ENCODE measurements at places on chromosomes 2 and 18. TPM values are rescaled to one million over a fixed set of nuclear protein-coding genes. Genes with fewer than 3 reads are reported as not detected.

GRCh38 chr2:62297624-62298010 is 101.7 kb downstream of the B3GNT2 start:
- H3K27ac ChIP-seq, result no peak overlapping the region
- no peak overlapping the region for H3K4me3 ChIP-seq
- no peak for DNase-seq

DNA sequence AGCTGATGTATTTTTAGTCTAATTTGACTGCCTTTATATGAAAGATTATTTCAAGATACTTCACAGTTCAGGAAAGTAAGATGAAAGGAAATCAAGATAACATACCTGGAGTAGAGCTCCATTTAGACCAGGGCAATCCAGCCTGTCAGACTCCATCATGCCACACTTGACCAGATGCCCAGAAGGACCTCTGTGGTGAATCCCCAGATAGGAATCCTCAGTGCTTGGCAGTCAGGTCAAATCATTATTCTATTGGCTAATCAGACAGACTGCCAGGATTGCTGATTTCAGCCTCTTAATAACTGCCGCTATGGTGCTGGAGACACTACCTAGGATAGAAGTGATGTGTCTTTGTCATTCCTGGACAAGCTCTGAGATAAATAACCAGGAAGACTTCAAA is 404.2 kb downstream of the STK39 start:
- no peaks in the 10 kb centered on the region for H3K4me1 ChIP-seq
- no peaks in the 10 kb centered on the region for H3K36me3 ChIP-seq
- no peak overlapping the region for H3K4me3 ChIP-seq
- no peak overlapping the region for H3K27ac ChIP-seq

Gene OTX1
- not detected for total RNA-seq

- no peaks in the 10 kb centered on the region for H3K36me3 ChIP-seq
- H3K27ac ChIP-seq, result no peak overlapping the region
- H3K4me3 ChIP-seq, result no peak overlapping the region
- peaks cover 13% of the 10 kb centered on the region for H3K4me1 ChIP-seq
- DNase-seq, result peak; percentile 84
These were observed 323.4 kb upstream of the EPHA4 start for GRCh38 chr2:221895366-221896121.

- no peaks in the 10 kb centered on the region for H3K36me3 ChIP-seq
- peaks cover 2% of the 10 kb centered on the region for H3K27me3 ChIP-seq
- no peaks in the 10 kb centered on the region for H3K4me1 ChIP-seq
- DNase-seq, result no peak
- no peak overlapping the region for H3K27ac ChIP-seq
- H3K4me3 ChIP-seq, result no peak overlapping the region
These were observed 134.8 kb upstream of the AGAP1 start for GRCh38 chr2:235358981-235359471.

DNA sequence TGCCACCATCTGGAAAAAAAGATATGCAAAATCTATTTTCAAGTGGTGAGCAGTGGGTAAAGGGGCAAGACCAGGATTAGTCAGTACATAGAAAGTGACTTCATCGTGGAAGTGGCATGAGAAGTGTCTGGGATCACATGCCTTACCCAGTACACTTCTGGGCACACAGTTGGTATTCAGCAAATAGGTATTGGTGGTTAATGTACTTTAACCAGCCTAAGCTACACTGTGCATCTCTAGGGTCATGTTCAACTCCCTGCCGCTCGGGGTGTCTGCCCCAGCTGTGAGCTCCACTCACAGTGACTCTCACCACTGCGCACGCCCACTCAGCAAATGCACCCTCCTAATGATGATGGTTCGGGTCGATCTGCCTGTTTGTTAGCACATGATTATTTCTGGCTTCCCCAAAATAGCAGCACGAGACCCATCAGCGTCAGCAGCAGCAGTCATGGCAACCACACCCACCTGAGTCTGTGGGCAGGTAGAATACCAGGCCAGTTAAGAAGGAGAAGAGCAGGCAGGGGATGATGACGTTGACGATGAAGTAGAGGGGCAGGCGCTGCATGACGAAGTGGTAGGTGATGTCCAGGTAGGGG is 11.1 kb downstream of the CHRNA1 start:
- no peak overlapping the region for H3K27ac ChIP-seq
- no peak overlapping the region for H3K4me3 ChIP-seq
- H3K4me1 ChIP-seq, result peaks cover 9% of the 10 kb centered on the region
- DNase-seq, result no peak
- peaks cover 48% of the 10 kb centered on the region for H3K36me3 ChIP-seq

Data from muscle of leg (tissue), 16 donors.